ENCODE measurements at places on chromosomes 16 and 17.

GRCh38 chr16:23987443-23987842 lies 151.7 kb downstream of the PRKCB start:
- no peak for DNase-seq

GRCh38 chr17:19551165-19551564 lies 17.5 kb downstream of the SLC47A1 start:
- no peak for DNase-seq

GRCh38 chr17:64617125-64617780 lies 44.9 kb downstream of the SMURF2 start:
- no peak for DNase-seq

DNA sequence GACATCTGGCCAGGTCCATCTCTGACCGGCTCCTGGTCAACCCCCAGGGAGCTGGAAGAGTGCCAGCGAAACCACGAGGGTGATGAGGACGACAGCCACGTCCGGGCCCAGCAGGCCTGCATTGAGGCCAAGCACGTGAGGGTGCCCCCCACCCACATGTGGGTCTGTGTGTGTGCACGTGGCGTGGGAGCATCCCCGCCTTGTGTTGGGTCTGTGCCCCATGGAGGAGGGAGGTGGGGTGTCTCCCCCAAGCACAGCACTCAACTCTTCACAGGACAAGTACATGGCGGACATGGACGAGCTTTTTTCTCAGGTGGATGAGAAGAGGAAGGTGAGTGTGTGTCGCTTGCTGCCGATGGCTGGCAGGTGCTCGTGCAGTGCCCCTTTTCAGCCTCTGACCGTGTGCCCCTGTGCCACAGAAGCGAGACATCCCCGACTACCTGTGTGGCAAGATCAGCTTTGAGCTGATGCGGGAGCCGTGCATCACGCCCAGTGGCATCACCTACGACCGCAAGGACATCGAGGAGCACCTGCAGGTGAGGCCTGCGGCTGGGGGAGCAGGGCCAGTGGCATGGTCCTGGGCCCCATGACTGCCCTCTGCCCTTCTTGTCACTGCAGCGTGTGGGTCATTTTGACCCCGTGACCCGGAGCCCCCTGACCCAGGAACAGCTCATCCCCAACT lies 1.7 kb downstream of the STUB1 start:
- no peak for DNase-seq

DNA sequence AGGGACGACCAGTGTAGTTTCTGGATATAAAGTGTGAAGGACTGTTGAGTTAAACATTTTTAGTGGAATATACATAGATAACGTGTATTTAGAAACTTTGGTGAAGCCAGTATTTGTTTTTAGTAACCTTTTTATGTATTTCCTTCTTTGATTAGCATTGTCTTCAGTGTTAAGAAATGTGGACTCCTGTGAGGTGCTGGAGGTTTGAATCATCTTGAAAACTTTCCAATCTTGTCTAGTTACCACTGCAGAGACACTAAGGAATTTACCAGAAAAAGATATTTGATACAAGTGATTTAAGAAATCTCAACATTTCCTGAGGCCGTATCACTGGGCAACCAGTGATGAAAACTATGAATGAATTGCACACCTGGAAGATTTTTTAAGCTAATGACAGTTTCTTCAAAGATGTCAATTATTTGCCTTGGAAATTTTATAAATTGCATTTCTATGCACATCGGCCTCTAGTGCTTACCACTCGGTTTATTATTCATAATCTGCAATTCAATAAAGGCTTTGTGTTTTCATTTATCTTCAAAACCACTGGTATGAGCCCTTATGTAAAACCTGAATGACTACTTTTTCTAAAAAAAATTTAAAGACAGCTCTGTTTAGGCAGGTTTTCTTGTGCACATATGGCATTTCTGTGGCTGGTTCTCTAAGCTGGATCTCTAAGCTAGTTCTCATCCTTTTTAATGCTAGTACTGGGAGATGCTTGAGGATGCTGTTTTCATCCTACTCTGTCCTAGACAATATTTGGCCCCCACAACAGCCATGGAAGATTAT lies 31.4 kb upstream of the ADCY7 start:
- no peak for DNase-seq

GRCh38 chr17:39935909-39936308 lies 8.4 kb downstream of the LRRC3C start:
- DNase-seq, result no peak

GRCh38 chr16:50828164-50828702 lies 86.3 kb downstream of the CYLD start:
- DNase-seq, result no peak

DNA sequence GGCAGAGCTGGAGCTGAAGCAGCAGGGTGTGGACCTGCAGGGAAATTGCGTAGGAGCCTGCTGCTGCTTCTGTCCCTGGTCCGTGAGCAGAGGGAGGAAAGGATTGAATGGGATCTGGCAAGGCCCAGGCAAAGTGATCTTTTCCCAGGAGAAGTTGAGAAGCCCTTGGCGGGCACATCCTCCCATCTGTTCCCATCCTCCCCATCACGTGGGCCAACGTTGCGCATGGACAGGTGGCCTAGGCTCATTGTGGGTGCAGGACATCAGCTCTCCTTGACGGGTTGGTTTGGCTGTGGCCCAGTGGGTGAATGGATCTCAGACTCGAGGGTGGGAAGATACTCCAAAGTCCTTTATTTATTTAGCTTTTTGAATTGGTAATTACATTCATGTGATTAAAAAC lies 29.4 kb upstream of the POLR3E start:
- DNase-seq, result no peak

DNA sequence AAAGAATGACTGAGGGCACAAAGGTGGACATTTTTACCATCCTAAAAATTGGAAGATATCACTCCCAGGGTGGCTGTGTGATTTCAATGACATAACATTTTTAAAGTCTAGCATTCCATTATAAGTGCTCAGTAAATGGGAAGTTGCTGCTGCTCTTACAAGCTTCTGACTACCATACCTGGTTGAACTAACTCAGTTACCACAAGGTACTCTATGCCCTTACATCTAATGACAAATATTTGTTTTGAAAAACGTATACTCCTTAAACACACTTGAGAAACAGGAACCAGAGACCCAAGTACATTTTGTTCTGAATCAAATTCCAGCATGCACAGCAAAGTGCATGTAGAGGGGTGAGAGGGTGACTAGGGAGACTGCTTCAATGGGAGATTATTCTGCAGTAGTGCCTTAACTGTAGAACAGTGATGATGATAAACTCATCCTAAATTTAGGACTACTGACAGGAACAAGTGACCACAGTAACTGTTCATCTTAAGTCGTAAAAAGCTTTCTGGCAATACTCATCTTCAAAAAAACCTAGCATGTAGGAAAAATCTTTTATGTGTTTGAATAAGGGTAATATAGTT lies 83.5 kb downstream of the KANSL1 start:
- DNase-seq, result no peak

GRCh38 chr17:6796887-6797490 lies 21.0 kb downstream of the FBXO39 start:
- no peak for DNase-seq

- DNase-seq, result no peak
These were observed 11.3 kb upstream of the AXIN2 start for GRCh38 chr17:65572581-65573281.

DNA sequence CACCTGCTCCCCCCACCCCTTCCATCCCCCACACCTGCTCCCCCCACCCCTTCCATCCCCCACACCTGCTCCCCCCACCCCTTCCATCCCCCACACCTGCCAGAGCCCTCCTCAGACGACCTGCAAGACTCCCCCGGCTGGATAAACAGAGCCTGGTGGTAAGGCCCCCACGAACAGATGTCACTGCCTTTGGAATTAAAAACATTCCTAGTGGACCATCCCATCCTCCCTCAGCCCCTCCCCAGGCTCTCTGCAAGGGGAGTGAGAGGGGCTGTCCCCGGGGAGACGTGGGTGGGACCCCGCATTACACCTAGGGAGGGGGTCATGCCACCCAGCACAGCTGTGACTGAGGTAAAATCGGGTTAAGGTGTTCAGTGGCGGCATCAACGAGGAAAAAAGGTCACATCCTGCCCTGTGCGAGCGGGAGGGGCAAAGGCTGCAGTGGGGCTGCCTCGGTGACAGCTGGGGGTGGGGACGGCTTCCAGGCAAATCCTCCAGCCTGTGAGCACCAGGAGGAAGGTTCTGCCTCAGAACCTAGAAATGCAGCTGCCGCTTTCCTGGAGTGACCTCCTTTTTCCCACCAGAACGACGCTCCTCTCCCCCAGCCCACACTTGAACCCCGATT lies 38.7 kb downstream of the TIMM22 start:
- DNase-seq, result no peak

DNA sequence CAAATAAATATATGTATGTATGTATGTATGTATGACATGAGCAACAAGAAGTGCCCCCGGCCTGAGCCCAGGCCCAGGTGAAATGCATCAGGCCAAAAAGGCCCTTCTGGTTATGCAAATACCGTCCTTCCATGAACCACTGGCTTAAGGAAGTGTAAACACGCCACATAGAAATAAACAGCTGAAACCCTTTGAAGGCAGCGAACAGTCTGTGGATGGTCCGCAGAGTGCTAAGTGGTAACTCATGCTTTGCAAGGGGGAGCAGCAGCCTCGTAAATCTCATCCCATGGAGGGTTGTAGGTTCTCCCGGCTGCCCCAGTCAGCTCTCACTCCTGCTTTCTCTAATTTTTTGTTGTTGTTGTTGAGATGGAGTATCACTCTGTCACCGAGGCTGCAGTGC lies 36.7 kb downstream of the COTL1 start:
- DNase-seq, result no peak

- DNase-seq, result no peak
These were observed 414 bp downstream of the NARF start for GRCh38 chr17:82458885-82459424.

GRCh38 chr16:20735490-20735889 lies 6.1 kb downstream of the THUMPD1 start:
- no peak for DNase-seq

- DNase-seq, result no peak
These were observed 2074.3 kb downstream of the TP53TG3F start for GRCh38 chr16:35533683-35534082.

DNA sequence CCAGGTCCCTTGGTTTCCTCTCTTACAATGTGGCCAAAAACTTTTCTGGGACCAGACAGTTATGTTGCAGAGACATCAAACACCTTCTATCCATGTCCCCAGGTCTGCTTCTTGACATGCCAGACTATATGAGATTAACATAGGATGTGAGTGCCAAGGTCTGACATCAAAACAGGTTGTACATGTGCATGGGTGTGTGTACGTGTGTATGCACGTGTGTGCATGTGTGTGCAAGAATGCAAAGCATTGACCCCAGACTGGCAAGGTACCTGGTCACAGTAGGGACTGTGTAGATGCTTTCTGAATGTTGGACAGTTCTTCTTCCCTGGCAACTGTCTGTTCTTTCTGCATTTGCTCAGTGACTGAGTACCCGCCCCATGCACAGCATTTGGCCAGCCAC lies 85.6 kb downstream of the NDE1 start:
- no peak for DNase-seq
